Foreskin fibroblast (primary cell): ENCODE measurements at places on chromosomes 4 and X.

- peak; percentile 44 for DNase-seq
These were observed 199.9 kb upstream of the MAB21L2 start for GRCh38 chr4:150382028-150382427.

DNA sequence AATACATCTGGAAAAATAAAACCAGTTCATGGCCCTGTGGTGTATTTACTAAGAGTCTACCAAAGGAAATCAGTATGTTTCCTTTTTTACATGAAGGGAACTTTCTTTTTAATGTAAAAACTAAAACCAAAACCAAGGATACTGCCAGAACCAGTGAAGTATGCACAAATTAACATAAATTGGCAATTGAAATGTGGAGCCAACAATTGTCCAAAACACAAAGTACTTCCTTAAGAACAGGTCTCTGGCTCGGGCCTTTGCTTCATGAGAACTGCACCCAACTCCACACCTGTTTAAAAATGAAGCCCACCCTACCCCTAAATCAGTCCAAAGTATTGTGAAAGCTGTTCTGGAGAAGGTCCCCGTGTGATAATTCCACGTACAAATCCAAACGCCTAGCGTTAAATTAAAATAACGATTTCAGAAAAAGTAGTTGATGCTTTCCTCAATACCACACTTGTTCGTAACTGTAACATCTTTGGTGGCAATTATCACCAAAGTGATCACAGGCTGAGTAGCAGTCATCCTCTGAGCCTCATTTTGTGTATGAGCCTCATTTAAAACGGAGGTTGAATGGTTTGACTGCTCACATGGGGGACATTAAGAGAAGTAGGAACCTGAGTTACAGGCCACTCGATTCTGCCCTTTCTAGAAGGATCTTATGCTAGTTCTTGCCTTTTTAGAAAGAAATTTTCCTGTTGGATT lies 93.0 kb downstream of the GEMIN8 start:
- no peak for DNase-seq

DNA sequence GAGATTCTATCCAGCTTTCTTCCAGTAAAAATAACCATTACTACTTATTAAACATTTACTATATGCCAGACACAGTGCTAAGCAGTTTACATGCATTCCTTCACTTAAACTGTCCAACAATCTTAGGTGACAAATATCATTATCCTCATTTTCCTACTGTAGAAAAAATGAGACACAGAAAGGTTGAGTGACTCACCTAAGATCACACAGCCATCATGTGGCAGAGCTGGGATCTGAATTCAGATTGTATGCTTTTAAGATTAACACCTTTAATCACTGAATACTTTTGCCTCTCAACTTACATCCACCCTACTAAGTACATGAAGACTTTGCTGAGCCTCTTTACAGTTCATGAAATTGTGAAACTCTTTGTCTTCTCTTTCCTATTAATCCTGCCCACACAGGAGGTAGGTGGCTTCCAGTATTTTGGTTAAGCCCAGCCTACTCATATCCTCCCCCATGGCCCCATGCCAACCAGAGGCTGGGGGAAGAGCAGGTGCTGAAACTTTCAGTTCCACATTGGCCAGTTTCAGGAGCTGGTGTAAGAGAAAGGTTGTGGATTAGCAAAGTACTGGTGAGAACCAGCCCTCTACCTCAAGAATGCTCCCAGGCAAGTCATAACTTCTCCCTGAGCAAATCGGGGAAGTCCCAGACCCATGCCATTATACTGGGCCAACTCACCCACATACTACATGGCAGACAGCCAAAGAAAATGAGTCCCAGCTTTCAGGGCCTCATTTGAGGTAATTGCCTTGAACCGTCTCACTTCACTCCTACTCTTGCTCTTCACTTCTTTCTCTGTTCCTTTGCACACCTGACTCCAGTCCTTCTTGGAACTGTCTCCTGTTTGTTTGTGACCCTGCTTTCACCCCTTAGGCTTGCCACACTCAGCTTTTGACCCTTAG lies 211.1 kb downstream of the GUCY2F start:
- DNase-seq = no peak

DNA sequence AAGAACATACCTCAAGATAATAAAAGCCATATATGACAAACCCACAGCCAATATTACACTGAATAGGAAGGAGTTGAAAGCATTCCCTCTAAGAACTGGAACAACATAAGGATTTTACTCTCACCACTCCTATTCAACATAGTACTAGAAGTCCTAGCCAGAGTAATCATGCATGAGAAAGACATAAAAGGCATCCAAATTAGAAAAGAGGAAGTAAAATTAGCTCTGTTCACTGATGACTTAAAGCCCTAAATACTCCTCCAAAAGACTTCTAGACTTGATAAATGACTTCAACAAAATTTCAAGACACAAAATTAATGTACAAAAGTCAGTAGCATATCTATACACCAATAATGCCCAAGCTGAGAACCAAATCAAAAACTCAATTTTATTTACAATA lies 235.7 kb downstream of the NKX6-1 start:
- DNase-seq = no peak

DNA sequence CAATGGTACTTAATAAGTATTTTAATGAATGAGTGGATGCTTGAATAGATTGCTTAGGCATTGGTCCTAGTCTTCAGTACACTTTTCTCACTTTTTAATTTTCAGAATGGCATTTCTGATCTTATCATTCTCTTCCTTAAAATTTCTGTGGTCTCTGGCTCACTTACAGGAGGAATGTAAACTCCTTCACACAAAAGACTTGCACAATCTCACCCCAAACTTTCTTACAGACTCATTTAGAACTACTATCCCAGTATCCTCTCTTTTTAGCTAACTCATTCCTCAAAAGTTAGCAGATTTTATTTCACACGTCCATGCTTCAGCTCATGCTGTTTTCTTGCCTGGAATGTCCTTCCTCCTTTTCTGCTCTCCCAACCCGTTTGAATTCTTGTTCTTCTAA lies 350.1 kb downstream of the GRXCR1 start:
- DNase-seq = no peak

GRCh38 chr4:83490876-83491450 lies 6.1 kb upstream of the ABRAXAS1 start:
- no peak for DNase-seq

DNA sequence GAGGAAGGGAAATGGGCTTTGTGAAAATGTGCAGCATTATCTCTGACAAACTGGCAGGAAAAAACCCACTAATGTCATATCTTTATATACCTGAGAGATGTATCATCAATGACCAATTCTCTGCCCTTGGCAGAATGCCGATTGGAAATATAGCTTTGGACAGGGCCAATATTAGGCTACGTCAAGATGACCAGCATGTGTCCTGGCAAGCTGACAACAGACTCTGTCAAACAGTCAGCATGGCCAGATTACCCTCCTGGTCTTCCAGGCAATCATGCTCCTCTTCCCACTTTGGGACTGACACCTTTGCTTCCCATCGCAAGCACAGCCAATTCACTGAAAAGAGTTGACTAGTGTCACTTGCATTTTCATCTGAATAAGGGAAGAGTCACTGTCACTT lies 57.0 kb downstream of the SORBS2 start:
- DNase-seq = no peak

DNA sequence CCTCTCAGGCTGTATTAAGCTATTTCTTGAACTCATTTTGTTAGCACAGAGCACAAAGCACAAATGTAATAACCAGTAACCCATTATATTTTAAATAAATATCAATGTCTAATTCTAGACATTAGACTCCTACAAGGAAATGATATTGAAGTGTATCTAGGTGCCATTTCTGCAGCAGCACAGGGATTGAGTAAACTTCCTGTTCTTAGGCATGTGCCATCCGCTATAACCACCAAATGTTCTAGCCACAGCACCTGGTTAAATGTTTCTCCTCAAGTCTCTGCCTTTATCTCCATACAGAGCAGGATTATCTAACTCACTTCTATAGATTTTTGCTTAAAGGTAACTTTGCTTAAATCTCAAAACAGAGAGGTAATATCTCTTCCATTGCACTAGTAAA lies 51.4 kb downstream of the SGMS2 start:
- no peak for DNase-seq

- DNase-seq = no peak
These were observed 21.1 kb upstream of the GPR34 start for GRCh38 chrX:41667631-41668030.

- peak; percentile 6 for DNase-seq
These were observed at the start of gene GPR101 for GRCh38 chrX:137033774-137034507. TSS of gene GPR101 (minus strand) at chrX:137033995. CDS start at chrX:137031674, 2,321 bp downstream.

DNA sequence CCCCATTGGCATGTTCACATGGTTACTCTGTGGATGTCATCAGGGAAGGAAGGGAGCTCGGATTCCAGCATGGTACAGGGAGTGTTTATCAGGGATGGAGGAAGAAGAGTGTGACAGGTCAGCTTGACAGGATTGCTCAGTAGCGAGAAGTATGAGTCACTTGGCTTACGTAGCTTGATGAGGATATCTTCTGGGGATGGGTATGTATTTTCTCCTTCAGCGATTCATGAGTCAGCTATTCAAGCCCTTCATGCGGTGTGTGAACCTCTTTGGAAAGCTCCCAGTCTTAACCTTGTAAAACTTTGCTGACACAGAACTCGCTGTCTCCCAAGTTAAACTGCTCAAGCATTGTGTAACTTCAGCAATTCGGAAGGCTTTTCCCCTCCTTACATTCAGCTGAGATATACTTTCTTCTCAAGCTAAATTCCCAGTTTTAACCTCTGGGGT lies 275.4 kb downstream of the ARHGAP10 start:
- peak; percentile 93 for DNase-seq

DNA sequence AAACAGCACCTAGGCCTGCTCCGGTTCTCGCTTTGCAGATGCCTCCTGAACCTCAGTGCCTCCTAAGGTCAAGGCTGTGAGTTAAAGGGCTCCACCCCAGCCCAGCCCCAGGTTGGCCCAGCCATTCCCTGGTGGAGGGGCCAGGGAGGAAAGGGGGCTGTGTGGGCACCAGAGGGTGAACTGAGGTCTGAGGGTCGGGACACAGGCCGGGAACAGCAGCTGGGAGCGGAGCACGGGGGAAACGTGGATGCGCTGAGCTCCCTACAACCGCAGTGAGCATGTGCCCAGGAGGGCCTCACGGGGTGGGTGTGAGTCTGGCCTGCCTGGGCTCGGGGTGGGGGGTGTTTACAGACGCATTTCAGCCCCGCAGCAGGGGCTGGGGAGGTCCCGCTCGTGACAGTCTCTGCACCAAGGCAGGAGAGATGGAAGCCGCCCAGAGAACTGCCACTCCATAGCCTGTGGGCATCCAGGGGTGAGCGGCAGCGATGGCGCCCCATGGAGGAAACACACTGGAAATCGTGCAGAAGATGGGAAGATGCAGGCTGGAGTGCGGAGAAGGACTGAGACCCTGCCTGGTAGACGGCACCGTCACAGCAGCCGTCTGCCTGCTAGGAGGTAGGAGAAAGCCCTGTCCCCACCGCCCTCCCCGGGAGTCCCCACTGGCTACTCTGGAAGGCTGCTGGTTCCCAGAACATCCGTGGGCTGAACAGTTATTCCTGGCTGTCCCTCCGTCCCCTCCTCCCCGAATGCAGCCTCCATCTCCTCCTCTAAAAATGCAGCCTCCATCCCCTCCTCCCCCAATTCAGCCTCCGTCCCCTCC lies 9.9 kb upstream of the SLC25A6 start:
- no peak for DNase-seq

GRCh38 chr4:7050481-7051143 lies 7.4 kb downstream of the TADA2B start:
- no peak for DNase-seq

DNA sequence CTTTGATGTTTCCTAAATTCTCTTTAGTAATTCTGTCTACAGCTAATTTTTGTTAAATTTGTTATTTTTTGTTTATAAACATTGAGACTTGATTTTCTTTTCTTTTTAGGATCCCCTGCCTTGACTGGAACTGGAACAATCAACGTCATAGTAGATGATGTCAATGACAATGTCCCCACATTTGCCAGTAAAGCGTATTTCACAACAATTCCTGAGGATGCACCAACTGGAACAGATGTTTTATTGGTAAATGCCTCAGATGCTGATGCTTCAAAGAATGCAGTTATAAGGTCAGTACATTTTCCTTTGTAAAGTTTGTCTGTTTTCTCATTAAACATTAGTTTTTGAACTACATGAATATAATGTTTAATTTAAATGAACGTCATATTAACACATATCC lies 119.4 kb downstream of the FAT4 start:
- DNase-seq = peak; percentile 65

- DNase-seq = peak; percentile 54
These were observed 684.9 kb upstream of the MAGEB2 start for GRCh38 chrX:29530501-29530900.

- no peak for DNase-seq
These were observed 210.8 kb downstream of the MGST2 start for GRCh38 chr4:139876337-139876941.

DNA sequence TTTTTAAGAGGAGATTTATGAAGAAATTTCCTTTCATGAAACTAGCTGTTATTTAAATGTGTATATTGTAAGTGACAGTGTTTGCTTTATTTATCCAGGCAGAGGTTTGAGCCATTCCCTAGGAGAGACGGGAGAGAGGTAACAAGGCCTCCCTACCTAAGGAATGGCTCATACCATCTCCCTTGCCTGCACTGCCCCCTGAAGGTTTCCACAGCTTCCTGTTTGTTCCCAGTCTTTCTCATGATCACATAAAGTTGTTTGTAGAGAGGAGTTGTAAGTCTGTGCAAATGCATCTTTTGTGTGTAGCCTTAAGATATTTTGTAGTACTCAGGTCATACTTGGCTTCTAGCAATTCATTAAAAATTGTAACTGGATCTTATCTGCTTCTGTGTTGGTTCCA lies 1504.5 kb upstream of the PCDH10 start:
- DNase-seq = no peak

DNA sequence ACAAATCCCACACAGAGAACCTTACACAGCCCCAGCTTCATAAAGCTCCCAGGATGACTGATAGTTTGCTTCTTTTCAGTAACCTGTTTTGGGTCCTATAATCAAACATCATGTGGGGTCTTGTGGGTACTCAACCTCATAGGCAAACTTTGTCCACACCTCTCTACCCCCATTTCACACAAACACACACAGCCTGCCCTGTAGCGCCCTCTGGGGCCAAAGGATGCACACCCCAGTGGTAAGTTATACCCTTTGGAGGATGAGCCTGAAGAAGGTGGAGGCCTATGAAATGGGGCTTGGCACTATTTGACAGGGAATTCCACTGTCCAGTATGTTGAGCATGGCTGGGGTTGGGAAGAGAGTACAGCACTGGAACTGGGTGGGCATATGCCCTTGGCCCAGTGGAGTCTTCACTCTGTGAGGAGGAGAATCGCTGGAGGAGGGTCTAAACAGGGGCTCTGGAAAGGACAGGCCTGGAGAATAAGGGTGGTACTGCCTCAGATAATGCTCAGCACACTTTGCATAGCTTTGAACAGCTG lies 30.5 kb upstream of the COL25A1 start:
- no peak for DNase-seq

DNA sequence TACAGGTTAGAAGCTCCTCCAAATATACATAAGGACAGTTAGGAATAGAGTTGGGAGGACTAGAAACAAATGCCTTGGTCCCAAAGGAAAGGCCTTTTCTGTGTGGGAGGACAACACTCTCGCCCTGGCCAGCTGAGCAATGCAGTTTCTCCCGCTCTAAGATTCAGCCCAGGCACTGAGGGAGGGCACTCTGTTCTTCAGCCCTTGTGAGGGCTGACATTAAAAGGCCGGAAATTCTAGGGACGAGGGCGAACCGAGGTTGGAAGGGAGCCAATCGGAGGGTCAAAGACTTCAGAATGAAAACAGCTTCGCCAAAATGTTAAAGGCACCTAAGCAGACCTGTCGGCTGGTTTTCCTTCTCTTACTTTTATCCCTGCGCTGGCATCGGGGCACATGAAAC lies 2.9 kb upstream of the PTCHD1 start:
- no peak for DNase-seq
